ENCODE measurements at places on chromosomes 6 and 20. TPM values are rescaled to one million over a fixed set of nuclear protein-coding genes. Genes with fewer than 3 reads are reported as not detected.
A peak's percentile ranks its signal among the peaks of the same experiment; 100 is the strongest.

DNA sequence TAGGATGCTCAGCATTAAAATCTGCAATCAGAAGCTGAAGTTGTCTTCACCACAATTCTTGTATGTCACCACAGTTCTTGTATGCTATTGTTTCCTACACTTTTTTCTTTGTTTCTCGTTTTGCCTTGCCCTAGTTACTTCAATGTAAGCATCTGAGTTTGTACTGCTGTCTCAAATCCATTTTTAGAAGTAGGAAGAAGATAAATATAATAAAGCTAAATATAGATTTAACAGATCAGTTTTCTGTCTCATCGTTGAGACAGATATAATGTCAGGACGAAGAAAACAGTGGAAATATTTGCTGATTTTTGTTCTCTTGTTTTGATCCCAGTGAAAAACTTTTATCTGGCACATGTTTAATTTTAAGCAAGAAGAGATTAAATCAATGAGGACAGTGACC, 318.0 kb downstream of the QKI start:
- no peak for DNase-seq

- DNase-seq, result no peak
Measured at GRCh38 chr6:128655978-128656498, 135.6 kb upstream of the PTPRK start.

- no peak for DNase-seq
Measured at GRCh38 chr6:474453-475185, 83.1 kb downstream of the IRF4 start.

DNA sequence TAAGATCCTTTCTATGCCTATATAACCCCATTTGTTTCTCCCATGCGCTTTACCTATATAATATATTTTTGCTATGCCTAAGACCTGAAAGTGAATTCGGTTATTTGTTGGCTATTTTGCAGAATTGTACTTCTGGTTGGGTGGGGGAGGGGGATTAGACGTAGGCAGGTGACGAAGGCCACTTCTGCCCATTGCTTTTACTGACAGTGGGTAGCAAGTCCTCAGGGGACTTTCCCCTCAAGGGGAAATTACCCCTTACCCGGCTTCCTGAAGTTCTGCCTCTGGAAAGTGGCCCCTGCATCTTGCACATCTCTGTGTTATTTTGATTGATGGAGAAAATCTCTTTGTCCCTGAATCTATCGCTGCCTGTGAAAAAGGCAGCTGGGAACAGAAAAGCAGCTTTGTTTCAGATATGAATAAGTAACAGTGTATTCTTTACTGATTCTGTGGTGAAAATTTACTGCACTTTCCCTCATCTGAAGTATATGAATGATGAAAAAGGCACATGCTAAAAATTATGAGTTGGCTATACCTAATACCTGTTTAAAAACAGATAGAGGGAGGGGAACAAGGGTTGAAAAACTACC, 133.9 kb downstream of the UTRN start:
- no peak for DNase-seq

GRCh38 chr6:8535519-8535918, 100.2 kb upstream of the SLC35B3 start:
- no peak for DNase-seq

- peak; percentile 100 for DNase-seq
Measured at GRCh38 chr20:46011631-46012482, 3.1 kb downstream of the MMP9 start.

DNA sequence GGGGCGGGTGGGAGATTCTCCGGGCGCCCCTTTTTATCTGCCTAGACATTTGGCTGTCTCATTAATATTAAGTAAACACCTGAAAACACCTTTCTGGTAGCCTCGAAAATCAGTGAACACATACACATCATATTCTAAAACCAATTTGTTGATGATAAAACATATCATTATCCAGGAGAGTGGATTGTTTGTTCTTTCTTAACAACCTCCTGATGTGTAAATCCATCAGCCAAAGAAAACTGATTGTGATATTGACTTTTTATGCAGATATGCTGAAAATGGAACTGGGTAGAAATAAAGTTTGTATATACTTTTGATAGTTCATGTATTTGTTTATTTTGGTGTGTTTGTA, 75.7 kb downstream of the ADGRG6 start:
- DNase-seq, result no peak

DNA sequence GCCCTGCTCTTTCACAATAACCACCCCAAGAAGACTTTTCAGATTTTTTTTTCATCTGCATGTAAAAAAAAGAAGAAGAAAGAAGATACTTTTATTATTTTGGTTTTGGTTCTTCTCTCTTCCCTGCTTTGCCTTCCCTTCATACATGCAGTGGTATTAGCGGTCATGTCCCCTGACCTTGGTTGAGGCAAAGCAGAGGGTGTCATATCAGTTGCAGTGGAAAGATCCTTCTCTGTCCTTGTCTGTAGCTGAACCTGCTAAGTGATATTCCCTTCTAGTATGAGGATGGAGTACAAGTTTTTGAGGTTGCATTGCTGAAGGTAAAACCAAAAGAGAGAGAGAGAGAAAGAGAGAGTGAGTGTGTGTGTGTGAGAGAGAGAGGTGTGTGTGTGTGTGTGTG, 345.7 kb downstream of the UTRN start:
- DNase-seq, result no peak

GRCh38 chr6:7201732-7202541, 94.2 kb downstream of the RREB1 start:
- no peak for DNase-seq

- no peak for DNase-seq
Measured at GRCh38 chr20:31740208-31740607, 1.1 kb downstream of the TPX2 start.

- no peak for DNase-seq
Measured at GRCh38 chr20:50317116-50317515, 126.5 kb downstream of the CEBPB start.

GRCh38 chr20:11324990-11325389, 592.7 kb upstream of the BTBD3 start:
- no peak for DNase-seq

- no peak for DNase-seq
Measured at GRCh38 chr6:118725944-118726343, 74.6 kb upstream of the CEP85L start.

- DNase-seq, result peak; percentile 89
Measured at GRCh38 chr20:18466894-18467730, at the start of the genes DZANK1 and POLR3F. Gene DZANK1 (minus strand): TSS chr20:18467030. CDS start chr20:18465358, 1,672 bp downstream. Gene POLR3F (plus strand): TSS chr20:18467390. CDS start chr20:18467507, 117 bp downstream.

- no peak for DNase-seq
Measured at GRCh38 chr6:150565945-150566344, 33.7 kb upstream of the PLEKHG1 start.

EDN3 gene
- total RNA-seq, result 0.17 TPM

NKX2-2 gene
- total RNA-seq, result not detected

SLC17A1 gene
- not detected for total RNA-seq

SLC26A8 gene
- 0.56 TPM for total RNA-seq

TP53TG5 gene
- not detected for total RNA-seq

CCN6 gene
- not detected for total RNA-seq

MDFI gene
- 38.5 TPM for total RNA-seq
